Stimulated activated CD8-positive, alpha-beta memory T cell treated with anti-CD3 and anti-CD28 coated beads, Interleukin-7, amount 100 ng/mL, for 48 hours (primary cell): ENCODE measurements at places on chromosomes 3 and 15.

GRCh38 chr15:99283717-99284116 is 32.4 kb downstream of the LRRC28 start:
- no peak for DNase-seq

DNA sequence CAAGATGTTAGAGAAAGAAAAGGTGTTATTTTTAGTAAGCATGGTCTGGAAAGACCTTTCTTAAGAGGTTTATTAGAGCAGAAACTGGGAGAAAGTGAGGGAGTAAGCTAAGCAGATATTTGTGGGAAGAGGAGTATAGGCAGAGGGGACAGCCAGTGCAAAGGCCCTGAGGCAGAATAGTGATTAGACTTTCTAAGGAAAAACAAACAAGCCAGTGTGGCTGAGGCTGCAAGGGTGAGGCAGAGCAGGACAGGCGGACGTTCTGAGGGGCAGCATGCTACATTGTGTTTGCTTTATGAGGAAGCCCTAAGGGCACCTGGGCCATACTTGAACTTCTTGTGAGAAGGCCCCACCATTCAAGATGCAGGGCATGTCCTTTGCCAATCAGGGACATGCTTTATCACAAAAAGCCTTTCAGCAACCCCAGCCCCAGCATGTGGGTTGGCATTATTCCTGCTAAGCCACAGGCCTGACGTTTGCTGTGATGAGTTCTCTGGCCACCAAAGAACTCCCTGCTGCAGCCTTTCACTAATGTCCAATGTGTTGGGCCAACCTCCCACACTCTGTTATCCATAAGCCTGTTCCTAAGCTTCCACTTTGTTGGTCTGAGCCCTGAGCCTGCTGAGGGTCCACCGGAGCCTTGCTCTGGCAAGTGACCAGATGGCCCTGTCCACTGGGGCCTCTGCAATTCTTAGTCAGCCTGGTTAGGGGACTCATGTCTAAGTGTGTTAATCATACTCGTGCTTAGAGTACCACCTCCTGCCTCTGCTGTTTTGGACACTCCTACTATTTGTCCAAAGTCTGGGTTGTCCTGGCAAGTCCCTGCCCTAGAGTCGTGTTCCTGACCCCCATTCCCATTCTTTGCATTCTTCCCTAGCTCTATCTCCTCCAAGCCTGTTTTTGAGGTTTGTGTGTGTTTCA is 209.9 kb upstream of the CTNNB1 start:
- DNase-seq = no peak

DNA sequence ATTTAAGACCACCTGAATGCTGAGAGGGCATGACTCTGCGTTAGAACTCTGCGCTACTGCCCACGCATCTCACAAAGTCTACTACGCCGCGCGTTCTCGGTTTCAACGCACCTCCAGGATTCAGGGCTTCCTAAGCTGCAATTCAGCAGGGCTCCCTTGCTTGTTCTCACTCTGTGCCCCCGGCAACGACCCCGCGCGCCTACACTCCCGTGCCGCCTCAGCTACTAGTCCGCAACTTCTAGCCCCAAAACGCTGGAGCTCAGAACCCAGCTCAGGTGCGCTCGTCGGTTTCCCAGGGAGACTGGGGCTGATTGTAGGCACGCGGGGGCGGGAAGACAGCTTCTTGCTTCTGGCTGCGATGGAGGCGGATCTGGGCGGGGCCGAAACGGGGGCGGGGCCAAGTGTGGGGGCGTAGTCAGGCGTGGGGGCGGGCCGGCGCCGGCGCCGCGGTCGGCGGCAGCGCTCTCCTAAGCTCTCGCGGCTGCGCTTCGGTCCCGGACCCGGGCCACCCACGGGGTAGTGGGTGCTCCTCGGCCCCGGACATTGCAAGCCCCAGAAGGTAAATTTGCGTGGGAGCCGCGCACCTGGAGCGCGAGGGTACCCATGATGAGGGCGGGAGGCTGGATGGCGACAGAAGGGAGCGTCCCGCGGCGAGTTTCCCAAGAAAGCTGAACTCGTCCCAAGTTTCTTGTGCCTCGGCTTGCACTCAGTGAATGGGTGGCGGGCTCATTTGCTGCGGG is at the start of gene ARHGEF26:
TSS of gene ARHGEF26 (plus strand) at position 430 of the 740 bp plus-strand sequence. CDS start 603 bp downstream, outside the sequence.
- DNase-seq = peak; percentile 62

GRCh38 chr3:123692041-123692440 is 107.2 kb upstream of the HACD2 start:
- no peak for DNase-seq

DNA sequence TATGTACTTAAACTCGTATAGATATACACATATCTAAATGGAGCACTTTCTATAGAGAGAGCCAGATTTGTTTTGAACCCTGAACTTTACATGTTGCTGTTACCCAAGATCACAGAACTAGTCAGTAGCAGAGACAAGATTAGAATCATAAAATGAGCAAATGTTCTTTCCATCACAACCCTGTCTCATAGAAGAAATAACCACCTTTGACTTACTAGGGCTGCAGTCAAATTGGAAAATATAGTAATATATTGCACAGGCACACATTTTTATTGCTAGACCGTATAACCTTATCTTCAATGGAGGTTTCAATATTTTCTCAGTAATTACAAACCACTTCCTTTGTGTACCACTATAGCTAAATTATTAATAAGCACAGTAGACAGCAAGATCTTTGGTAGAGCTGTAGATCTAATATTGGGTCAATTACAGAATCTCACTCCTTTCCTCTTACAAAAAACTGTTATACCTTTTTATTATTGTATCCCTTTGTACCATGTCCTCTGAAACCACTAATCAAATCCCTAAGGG is 41.5 kb upstream of the TBL1XR1 start:
- DNase-seq = no peak

GRCh38 chr15:90232941-90233386 is 777 bp downstream of the CIB1 start:
- DNase-seq = no peak

- no peak for DNase-seq
Observed at GRCh38 chr3:97687734-97688133, 76.8 kb upstream of the ARL6 start.

DNA sequence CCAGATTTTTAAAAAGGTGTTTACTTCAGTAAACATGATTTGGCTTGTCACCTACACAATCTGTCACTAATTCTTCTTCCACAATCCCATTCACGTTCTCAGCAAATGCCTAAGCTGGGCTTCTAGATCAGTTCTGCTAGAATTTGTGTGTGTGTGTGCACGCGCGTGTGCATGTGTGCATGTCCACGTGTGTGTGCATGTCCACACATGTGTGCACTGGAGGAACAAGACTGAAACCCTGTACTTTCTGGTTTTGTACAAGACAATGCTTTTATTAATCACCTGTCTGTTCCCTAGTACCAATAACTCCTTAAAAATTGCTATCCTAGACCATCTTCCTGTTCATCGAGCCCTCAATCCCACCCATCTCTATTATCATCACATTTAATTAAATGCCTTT is 229.2 kb downstream of the KCNMB2 start:
- DNase-seq = no peak

DNA sequence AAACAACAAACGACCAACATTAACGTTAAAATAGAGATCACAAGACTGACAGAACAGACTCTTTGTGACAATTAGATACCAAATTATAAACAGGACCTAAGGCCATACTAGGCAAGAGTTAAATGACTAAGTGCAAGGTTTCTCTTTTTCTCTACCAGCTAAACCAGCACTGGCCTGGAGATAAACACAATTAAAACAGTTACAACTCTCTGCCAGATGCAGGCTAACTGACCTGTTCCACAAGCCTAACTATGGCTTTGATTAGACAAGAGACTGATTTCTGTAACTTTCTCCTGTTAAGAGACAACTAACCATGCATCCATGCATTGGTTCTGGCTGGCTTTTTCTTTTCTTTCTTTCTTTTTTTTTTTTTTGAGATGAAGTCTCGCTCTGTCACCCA is 1.6 kb upstream of the ARL8B start:
- DNase-seq = no peak

DNA sequence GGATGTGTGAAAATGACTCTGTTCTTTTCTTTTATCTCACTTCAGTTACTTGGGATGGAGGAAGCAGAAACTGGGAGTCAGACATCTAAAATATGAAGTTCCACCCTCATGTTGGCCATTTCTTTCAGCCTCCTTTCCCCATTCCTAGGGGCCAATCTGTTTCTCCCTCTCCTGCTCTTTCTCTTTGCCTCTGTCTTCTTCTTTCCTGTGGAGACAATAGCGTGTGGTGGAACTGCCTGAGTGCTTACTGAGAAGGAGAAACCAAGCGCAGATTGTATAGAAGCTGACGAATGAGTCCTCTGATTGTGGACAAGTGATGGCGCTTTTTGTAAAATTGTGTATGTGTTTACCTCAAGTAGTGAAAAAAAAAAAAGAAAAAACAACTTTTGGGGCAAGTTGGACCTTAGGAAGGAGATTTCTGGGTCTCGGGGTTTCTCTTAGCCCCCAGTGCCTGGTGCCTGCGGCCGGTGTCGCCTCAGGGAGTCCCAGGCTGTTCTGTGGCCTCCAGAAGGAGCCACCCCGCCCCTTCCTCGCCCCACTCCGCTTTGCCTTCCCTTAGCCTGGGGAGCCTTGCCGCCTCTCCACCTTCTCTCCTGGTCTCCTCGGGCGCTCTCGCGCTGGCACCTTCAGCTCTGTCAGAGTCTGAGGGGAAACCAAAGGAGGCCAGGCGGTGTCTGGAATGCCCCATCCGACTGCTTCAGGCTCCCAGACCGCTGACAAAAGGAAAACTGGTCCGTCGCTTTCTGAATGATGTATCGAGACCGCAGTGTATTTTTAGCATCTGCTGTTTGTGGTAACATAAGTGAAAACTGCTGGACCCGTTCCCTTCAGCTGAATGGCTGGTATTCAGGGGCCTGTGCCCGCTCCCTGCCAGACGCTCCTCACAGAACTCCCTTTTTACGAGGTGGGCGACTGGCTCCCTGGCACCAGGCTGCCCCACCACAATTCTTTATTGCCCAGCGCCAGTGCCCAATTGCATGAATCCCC is 30.1 kb downstream of the SCG5 start:
- DNase-seq = no peak

GRCh38 chr3:50365080-50365841 is 5.9 kb upstream of the TMEM115 start:
- DNase-seq = peak; percentile 80

- DNase-seq = no peak
Observed at GRCh38 chr3:132342183-132342582, 25.0 kb downstream of the ACP3 start.

GRCh38 chr3:5861151-5861550 is 673.6 kb downstream of the EDEM1 start:
- DNase-seq = no peak

DNA sequence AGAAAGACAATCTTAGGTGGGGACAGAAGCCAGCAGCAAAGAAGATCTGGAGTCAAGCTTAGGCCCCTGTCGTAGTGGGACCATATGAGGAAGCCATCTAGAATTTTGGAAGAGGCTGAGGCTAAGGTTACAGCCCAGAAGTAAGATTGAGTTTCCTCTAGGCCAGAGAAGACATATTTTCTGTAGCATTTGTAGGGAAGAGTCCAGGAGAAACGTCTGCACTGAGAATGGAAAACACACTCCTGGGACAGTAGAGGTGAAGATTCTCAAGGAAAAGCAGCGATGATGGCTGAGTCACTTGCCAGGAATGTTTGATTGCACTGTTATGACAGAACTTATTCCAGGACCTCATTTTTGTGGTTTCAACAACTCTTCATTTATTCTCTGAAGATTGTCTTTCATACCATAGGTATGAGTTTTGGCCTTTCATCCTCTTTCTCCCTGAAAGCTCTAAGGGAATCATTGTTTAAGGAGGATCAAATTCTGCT is 107.2 kb downstream of the GTPBP8 start:
- no peak for DNase-seq

DNA sequence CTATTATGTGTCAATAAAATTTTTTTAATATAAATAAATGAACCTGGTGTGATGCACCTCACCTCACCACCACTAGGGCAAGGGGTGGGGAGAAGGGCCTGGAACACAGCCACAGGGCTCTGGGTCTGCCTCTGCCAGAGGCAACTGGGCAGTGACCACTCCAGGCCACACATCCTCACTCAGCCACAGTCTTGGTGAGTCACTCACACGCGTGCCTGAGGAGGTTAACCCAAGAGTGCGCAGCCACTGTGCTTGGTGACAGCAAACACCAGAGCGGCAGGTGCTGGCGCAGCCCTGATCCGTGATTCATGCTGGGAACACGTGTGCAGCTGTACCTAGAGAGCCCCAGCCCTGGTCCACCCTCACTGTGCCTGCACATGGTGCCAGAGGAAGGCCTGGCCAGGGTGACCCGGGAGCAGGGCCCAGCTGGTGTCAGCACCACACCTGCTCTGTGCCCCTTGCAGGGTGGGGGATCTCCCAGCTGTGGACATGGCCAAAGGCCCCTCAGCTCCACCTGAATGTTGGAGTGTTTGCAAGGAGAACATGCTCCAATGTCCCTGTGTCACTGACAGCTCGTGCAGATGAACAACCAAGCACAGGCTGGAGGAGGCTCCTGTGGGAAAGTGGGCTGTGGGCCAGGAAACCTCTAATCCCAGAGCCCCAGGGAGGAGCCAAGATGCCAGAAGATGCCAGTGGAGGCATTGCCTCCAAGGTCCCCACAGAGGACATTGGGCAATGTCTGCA is 2.1 kb downstream of the SLC41A3 start:
- DNase-seq = no peak

- DNase-seq = no peak
Observed at GRCh38 chr3:73572368-73572767, 52.4 kb downstream of the PDZRN3 start.

DNA sequence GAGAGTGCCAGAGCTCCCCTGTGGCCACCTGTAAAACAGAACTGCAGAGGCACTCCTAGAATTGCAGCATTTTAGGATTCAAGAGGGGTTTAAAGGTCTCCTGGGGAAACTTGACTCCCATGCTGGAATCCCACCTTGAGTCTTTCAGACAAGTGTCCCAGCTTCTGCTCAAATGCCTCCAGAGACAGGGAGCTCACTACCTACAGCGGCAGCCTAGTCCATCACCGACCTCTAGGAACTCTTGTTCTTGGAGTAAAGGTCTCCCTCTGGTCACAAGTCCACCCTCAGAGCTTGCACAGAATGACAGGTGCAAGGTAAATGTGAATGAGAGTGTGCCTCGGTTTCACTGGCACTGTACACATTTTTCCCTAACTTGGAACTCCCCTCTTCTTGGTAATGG is 72.0 kb downstream of the NUP210 start:
- no peak for DNase-seq

DNA sequence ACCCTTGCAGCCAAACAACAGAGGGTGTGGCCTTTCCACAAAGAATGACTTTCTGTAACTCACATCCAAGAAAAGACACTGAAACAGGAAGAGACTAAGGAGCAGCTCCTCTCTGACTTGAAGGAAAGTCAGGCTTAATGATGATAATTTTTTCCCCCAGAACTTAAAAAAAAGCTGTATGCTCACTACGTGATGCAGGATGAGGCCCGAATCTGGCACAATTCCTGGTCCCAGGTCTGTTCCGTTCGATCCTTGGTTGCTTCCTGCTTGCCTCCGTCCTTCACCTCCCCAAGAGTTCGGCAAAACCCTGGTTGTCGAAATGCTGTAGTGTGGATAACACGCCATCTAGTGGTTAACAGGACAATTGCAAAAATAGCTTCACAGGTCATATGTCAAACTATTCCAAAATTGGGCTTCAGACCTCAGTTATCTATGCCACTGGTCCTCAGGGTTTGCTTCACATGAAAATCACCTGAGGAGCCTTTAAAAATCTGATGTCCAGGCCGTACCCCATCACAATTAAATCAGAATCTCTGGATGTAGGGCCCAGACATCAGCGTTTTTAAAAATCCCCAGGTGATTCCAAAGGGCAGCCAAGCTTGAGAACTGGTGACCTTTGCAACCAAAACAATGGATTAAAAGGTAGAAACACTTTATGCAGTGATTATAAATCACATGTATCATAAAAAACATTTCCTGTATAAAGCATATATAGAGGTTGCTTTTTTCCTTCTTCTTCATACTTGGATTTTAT is 28.1 kb upstream of the SYNM start:
- DNase-seq = peak; percentile 14

- no peak for DNase-seq
Observed at GRCh38 chr15:72962054-72962702, 90.1 kb upstream of the NEO1 start.
